ENCODE measurements at places on chromosomes 1 and 21.

GRCh38 chr1:58855274-58856165 lies 71.7 kb upstream of the JUN start:
- no peaks in the 10 kb centered on the region for H3K36me3 ChIP-seq
- H3K4me1 ChIP-seq: peaks cover 42% of the 10 kb centered on the region
- no peak overlapping the region for H3K4me3 ChIP-seq
- no peak overlapping the region for H3K27ac ChIP-seq
- DNase-seq: no peak

GRCh38 chr1:162886705-162887104 lies 25.7 kb upstream of the CCDC190 start:
- H3K36me3 ChIP-seq: no peaks in the 10 kb centered on the region
- H3K4me3 ChIP-seq: no peak overlapping the region
- no peak overlapping the region for H3K27ac ChIP-seq
- H3K27me3 ChIP-seq: no peaks in the 10 kb centered on the region
- H3K4me1 ChIP-seq: no peaks in the 10 kb centered on the region

DNA sequence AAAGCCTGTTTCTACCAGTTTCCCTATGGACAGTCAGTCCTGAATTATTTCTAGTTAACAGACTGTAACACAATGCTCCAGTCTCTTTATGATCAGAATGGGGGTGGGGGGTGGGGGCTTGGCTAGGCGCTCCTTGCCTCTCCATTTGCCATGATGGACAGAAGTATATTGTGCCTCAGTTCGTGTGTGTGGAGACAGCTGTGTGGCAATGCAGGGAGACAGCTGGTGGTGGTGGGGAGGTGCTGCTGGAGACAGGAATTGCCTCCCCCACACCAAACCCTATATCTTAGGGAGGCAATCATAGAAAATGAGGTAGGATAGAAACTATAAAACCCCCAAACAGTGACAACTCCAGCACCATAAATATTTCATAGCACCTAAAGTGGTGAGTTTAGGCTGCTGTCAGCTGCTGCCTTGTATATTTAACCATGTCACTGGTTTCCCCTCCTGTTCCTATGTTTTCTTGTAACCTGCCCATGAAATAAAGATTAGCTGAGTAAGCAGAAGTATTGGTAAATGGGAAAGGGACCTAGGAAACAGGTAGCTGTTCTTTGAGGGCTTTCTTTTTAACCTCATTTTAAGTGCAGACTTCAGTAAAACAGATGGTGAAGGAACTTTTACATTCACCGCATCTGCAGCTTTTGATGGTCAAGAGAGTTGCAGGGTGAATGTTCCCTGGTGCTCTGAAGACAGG lies 3.4 kb downstream of the PLXNA2 start:
- peaks cover 22% of the 10 kb centered on the region for H3K36me3 ChIP-seq
- no peak overlapping the region for H3K27ac ChIP-seq
- no peak for DNase-seq
- peaks cover 41% of the 10 kb centered on the region for H3K4me1 ChIP-seq

DNA sequence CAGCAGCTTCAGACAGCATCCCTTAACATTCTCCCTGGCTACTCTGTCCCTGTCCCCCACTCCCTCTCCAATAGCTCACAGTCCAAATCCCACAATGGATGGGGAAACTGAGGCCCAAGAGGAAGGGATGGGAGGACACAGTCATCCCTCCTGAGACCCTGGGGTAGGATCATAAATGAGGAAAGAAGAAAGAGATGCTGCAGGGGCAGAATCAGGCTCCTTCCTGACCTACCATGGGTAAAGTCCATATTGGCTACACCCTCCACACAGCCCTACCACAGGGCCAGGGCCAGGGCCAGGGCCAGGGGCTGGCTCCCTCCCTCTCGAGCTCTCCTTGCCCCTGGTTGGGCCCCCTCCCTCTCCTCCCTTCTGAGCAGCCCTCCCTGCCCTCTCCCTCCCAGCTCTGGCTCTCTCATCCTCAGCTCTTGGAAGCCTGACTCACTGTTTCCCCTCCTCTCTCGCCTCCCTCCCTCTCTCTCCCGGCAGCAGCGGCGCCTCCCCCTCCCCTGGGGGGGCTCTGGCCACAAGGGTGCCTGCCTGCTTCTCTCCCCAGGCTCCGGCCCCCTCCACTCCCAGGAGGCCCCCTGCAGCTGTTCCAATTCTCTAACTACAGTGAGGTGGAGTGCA lies 4.9 kb downstream of the AHDC1 start:
- H3K4me3 ChIP-seq: no peak overlapping the region
- peaks cover 23% of the 10 kb centered on the region for H3K36me3 ChIP-seq
- H3K27me3 ChIP-seq: no peaks in the 10 kb centered on the region

DNA sequence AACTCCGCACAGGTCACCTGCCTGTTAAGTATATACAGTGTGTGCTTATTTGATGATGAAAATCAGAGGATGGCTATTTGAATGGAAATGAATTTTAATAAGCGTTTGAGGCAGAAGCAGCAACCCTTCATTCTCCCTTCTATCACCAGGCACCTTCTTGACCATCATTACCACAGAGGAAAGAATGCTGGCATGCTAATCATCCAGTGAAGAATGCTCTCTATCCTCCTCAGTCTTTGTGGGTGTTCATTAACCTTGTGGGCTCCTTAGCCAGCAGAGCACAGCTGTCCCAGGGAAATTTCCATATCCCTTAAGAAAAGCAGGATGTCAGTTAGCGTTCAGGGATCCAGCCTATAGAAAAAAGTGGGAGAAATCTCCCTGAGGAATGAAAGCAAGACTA lies 428.0 kb upstream of the CAMK1G start:
- H3K27me3 ChIP-seq: no peaks in the 10 kb centered on the region
- DNase-seq: no peak
- H3K36me3 ChIP-seq: no peaks in the 10 kb centered on the region
- no peak overlapping the region for H3K27ac ChIP-seq
- H3K4me3 ChIP-seq: no peak overlapping the region
